ENCODE measurements at places on chromosomes 6 and 20.
A peak's percentile ranks its signal among the peaks of the same experiment; 100 is the strongest.

- DNase-seq: no peak
Observed at GRCh38 chr20:45347297-45347935, 808 bp downstream of the SDC4 start.

- DNase-seq: no peak
Observed at GRCh38 chr6:94376876-94377275, 957.5 kb upstream of the EPHA7 start.

- DNase-seq: peak; percentile 63
Observed at GRCh38 chr6:136751522-136751956, 40.7 kb downstream of the MAP3K5 start.

GRCh38 chr6:40640599-40641227, 53.5 kb upstream of the LRFN2 start:
- peak; percentile 2 for DNase-seq

DNA sequence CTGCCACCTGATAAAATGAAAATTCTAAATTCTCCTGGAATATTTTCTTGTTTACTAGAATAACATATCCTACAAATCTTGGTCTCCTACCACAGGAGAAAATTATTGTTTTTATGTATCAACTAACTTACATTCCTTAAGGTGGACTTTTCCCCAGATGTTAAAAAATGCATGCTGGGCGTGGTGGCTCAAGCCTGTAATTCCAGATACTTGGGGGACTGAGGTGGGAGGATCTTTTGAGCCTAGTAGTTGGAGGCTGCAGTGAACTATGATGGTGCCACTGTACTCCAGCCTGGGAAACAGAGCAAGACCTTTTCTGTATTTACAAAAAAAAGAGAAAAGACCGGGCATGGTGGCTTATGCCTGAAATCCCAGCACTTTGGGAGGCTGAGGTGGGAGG, 27.9 kb upstream of the TFAP2C start:
- DNase-seq: no peak

GRCh38 chr6:33128318-33128717, 52.5 kb downstream of the HLA-DPB1 start:
- DNase-seq: no peak

- no peak for DNase-seq
Observed at GRCh38 chr6:11938285-11938890, 73.7 kb upstream of the HIVEP1 start.

- no peak for DNase-seq
Observed at GRCh38 chr6:34855463-34855862, 32.4 kb downstream of the TAF11 start.

GRCh38 chr6:13496513-13497190, 9.3 kb upstream of the GFOD1 start:
- peak; percentile 32 for DNase-seq

- DNase-seq: peak; percentile 99
Observed at GRCh38 chr20:33992923-33993575, 662 bp upstream of the RALY start.

- no peak for DNase-seq
Observed at GRCh38 chr6:55557146-55557545, 21.8 kb downstream of the HMGCLL1 start.

DNA sequence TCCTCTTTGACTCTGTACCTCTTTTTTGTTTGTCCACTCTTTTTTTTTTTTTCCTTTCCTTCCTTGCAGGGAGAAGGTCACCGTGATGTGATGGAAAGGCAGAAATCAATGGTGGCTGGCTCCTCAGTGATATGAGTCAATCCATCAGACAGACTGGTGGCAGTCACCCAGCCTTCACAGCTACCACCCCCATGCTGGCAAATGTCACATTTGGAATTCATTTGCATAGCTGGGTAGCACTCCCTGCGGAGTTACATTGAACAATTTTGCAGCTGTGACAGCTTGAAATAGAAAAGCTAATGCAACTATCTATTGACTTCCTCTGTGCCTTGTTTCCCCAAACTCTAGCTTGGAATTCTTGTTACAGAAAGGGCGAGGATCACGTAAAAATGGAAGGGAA, 668.4 kb downstream of the C6orf118 start:
- DNase-seq: no peak

DNA sequence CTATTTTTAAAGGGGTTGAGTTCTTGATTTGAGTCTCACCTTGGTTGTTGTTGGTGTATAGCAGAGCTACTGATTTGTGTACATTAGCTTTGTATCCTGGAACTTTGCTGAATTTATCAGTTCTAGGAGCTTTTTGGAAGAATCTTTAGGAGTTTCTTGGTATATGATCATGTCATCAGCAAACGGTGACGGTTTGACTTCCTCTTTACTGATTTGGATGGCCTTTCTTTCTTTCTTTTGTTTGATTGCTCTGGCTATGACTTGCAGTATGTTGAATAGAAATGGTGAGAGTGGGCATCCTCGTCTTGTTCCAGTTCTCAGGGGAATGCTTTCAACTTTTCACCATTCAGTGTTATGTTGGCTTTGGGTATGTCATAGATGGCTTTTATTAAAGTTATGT, 64.0 kb downstream of the CDYL start:
- no peak for DNase-seq

DNA sequence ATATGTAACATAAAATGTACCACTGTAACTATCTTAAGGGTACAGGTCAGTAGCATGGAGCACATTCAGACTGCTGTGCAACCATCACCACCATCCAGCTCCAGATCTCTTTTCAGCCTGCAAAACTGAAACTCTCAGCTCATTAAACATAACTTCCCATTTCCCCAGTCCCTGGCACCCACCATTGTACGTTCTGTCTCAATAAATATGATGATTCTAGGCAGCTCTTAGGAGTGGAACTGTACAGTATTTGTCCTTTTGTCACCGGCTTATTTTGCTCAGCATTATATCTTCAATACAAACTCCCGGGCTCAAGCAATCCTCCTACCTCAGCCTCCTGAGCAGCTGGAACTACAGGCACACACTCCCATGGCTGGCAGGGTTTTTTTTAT, 1.5 kb downstream of the ZC3H12D start:
- DNase-seq: no peak

GRCh38 chr20:43737925-43738324, 11.1 kb upstream of the GTSF1L start:
- DNase-seq: no peak

DNA sequence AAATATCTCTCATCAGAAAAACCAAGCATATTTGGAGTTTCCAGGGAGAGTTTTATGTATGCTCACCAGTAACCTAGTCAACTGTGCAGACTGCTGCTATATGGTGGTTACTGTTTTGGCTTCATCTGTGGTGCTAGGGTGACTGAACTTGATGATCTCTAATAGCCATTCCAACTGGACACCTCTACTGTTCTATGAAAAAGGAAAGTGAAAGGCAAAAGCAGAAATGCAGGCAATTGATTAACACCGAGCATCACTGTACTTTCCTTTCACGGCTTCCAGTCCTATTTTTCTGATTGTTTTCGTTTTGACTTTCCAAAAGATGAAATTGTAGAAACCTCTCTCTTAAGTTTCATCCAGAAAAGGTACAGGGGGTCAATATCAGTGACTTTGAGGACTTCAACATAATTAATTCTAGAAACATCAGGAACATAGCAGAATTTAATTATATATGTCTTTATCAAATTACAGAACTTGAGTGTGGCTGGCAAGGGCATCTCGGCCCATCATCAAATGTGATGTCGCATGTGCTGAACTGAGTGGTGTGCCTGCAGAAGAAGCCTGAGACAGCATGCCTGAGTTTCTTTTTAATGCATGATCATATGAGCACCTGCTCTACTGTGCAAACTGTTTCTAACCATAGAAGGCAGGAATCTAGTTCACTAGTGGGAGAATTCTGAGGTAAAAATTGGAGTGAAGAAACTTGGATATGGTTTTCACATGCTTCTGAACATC, 464.3 kb upstream of the FLRT3 start:
- no peak for DNase-seq

DNA sequence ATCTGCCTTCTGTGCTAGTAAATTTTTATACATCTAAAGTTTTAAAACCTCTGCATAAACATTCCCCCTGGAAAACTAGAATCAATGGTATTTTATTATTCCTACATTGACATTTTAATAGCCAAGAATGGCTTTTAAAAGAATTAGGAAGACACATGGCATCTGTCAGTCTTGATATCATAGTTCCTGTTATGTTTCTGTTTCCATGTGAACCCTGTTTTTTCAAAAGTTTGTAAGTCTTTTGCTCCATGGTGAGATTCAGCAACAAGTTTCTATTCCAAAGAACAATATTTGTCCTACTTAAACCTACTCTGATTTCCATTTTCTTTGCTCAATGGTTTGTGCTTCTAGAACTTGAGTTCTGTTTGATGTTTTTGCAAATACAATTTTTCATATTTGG, 95.2 kb downstream of the PLEKHG1 start:
- DNase-seq: no peak

DNA sequence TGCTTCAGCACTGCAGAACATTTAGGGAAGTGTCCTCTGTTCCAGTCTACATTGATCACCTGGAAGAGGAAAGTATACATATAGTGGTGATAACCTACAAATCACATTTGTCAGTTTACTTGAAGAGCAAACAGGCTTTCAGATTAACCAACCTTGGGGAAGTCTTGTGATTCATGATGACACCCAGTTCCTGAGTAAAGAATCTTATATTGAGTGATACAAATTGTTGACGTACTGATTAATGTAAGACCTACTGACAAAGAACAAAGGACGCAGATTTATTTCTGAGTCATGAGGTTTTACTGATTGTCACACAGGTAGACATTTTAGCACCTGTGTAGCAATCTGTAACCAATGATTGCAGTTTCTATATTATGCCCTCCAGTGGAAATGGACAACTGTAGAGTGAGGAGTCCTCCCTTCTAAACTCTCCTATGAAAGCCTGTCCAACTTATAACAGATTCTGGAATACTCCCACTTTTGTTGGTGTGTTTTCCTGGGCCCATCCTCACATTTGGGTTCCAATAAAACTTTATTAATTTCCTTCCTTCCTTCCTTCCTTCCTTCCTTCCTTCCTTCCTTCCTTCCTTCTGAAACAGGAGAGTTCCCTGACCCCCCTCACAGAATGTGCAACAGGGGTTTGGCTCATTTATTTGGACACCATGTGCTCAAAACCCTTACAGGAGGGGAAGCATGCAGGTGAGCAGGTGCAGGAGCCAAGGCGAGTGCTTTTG, 113.5 kb downstream of the SLC35B3 start:
- DNase-seq: no peak

- DNase-seq: no peak
Observed at GRCh38 chr6:41344876-41345275, 9.5 kb downstream of the NCR2 start.

DNA sequence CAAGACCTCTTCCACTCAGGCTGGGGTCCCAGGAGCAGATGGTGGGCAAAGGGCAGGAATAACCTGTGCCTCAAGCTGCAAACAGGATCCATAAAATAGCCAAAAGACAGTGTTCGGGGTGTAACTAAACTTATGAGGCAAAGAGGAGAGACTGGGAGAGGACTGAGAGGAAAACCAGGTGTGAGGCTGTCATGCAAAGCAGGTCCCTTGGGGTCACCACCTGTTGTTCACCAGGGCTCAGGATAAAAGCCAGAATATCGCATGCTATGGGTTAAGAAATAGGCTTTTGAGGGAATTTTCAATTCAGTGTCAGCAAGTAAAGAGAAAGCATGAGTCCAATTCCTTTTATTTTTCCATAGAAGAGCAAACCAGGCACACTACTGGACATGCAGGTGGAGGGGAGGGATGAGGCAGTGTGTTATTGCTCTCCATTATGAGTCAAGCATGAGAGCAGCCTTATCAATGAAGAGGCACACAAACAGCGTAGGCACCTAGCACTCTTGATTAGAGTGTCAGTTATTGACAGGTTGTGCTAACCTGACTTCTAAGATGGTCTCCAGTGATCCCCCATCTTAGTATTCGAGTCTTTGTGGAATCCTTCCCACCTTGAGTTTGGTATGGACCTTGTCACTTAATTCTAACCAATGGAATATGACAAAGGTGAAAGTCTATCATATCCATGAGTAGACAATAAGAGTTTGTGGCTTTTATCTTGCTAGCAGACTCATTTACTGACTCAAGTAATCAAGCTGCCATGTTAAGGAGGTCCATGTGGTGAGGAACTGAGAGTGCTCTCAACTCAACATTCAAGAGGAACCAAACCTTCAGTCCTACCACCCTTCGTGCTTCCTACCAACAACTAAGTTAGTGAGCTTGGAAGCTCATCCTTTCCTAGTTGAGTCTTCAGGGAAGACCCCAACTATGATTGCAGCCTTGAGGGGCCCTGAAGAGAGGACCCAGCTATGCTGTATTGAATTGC, 18.8 kb downstream of the HLA-E start:
- DNase-seq: no peak

DNA sequence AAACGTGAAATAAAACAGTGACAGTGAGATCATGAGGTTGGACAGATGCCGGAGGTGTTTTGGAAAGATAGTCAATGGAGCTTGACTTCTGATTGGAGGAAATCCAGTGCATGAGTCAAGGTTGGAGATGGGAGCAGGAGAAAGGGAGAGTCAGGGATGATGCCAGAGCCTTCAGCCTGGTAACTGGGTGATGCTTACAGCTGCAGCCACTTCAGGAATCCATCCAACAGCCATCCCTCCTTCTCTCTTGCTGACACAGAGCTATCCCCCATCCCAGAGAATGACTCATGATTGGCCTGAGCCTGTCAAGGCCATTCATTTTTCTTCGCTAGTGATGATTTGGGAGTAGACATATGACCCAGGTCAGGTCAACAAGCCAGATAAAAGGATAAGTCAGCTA, 112.8 kb downstream of the SAMD5 start:
- DNase-seq: peak; percentile 93

GRCh38 chr6:140572129-140572528, 1197.7 kb upstream of the CITED2 start:
- peak; percentile 98 for DNase-seq

DNA sequence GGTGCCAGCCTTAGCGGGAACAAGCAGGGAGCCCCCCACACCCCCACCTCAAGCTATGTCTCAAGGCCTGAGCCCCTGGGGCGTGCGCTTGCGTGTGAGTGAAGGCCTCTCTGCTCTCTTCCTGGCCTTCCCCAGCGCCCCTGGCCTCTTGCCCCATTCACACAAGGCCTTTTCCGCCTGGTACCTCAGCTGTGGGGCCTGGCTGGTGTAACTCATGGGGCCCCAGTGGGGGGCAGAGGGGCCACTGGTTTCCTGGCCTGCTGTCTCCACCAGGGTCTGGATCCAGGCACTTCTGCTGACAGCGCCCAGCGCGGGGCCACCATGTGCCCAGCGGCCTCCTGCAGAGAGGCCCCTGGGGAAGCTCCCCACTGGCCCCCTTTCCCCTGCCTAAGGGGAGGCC, 34.7 kb downstream of the GNAS-AS1 start:
- no peak for DNase-seq

DNA sequence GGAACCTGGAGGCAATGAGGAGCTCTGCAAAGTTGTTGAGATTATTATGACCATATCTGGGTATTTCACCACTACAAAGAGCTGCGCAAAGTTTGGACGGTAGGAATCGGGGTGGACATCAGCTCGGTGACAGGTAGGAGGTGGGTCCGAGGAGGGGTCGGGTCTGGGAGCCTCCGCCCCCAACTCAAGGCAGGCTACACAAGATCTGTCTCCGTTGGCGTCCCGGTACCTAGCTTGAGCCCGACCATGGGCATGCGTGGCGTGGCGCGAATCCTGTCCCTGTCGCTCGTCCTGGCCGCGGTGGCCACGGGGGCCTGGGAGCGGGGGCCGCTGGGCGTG, 40.2 kb upstream of the ZNFX1 start:
- no peak for DNase-seq

DNA sequence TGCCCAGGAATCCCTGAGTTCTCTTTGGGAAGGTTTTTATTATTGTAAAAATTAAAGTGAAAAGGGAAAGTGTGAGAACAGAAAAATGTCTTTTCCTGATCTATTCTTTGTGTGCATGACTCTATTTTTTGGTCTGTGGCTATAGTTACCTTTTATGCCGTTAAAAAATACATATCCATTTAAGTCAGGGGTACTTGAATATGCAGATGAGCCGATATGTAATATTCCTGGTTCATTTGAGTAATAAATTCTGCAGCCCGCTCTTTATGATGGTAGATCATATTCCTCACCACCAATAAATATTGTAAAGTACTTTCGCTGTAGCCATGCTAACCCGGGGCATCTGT, 503 bp upstream of the MYT1 start:
- no peak for DNase-seq
